HuH-7.5 (cell line): ENCODE measurements at places on chromosomes 13 and 19.

DNA sequence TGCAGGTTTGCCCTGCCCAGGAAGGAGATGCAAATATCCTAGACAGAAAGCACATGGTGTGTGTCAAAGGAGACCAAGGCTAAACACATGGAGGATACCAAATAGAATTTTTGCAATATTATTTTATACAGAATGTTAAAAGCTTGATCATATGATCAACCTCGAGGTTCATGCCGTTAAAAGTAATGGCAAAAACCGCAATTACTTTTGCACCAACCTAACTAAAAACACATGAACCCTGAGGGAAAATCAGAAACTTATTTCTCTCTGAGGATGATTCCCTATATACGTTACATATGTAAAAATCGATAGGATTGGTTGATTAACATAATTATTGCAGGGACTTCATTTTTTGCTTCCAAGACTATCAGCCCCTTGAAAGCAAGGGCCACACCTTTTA is 88.1 kb downstream of the MZT1 start:
- DNase-seq, result no peak

- no peak for DNase-seq
Measured at GRCh38 chr13:93290503-93290902, 63.9 kb downstream of the GPC6 start.

DNA sequence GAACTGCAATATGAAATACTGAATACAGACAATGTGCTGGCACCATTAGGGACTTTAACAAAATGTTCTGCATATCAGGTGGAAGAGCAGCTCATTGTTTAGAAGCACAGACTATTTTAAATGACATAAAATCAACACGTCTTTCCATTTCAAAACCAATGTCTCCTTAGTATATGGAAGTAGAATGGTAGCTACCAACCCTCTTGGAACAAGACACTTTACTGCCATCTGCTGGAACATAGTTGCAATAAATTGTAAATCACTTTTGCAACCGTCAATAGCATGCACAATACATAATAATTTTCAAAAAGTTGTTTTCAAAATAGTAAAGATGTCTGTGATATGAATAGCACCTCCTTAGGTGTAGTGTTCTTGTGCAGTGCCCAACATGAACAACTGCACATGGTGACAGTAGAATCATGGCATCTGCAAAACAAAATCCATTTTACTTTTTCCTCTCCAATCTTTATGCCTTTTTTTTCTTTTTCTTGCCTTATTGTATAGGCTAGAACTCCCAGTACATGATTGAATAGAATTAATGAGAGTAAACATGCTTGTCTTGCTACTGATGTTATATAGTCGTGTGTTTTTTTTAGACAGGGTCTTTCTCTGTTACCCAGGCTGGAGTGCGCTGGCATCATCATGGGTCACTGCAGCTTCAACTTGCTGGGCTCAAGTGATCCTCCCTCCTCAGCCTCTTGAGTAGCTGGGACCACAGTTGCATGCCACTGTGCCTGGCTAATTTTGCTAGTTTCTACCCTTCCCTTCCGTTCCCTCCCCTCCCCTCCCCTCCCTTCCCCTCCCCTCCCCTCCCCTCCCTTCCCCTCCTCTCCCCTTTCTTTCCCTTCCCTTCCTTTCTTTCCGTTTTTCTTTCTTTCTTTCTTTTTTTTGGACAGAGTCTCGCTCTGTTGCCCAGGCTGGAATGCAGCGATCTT is 7.8 kb upstream of the LYPD5 start:
- peak; percentile 19 for DNase-seq

DNA sequence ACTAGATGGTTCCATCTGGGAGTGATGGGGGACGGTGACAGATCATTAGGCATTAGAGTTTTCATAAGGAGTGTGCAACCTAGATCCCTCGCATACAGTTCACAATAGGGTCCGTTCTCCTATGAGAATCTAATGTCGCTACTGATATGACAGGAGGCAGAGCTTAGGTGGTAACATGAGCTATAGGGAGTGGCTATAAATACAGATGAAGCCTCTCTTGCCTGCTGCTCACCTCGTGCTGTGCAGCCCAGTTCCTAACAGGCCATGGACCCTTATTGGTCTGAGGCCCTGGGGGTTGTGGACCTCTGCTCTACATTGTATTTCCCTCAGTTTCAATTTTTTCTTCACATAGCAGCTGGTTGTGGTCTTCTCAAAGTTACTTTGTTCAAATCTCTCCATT is 56.5 kb downstream of the CDK8 start:
- DNase-seq, result no peak

DNA sequence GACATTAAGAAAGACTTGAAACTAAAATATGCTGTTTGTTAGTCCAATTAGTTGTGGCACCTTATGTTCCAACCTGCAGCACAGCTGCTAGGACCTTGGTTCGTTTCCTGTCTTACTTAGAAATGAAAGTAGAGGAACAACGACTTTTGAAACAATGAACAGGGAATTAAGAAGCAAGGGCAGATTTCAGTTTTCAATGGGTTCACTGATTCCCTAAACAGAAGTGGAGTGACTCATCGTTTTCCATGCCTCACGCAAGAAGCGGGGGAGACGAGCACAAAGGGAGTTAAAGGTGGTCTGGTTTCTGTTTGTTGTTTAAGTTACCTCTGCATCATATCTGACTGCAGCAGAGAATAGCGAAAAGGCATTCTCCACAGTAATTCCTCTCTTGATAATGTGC is 44.8 kb downstream of the PHF11 start:
- DNase-seq, result no peak

GRCh38 chr19:11234486-11235075 is 4.8 kb upstream of the ANGPTL8 start:
- no peak for DNase-seq

DNA sequence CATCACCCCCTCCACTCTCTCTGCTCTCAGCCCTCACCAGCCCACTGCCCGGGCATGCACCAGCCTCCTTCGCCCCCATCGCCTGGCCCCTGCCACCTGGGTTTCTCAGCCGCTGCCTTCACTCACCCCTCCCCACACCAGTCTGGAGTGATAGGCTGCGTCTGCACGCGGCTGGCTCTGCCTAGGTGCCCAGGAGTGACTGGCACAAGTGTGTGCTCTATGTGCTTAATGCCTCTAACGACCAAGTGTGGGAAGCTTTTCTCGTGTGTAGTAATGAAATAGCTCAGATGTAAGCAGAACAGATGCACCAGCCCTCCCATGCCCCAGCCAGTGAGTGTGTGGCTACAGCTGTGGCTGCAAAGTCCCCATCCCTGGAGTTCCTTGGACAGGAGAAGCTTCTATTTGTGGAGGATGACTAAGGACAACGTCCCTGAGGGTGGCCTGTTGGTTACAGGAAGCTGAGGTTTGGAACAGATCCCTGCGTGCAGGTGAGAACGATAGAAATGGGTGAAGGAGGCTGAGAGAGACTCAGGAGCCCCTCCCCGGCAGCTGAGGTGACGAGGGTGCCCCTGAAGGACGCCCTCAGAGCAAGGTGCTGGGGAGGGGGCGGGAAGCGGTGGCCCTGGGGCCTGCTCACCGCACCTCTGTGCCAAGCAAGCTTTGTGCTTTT is 35.6 kb downstream of the ATP11A start:
- no peak for DNase-seq

GRCh38 chr13:24091080-24091479 is 69.4 kb upstream of the SPATA13 start:
- no peak for DNase-seq

GRCh38 chr19:49515767-49516166 is 3.3 kb downstream of the FCGRT start:
- DNase-seq, result no peak

GRCh38 chr19:43607238-43608205 is 4.4 kb upstream of the SRRM5 start:
- no peak for DNase-seq

GRCh38 chr13:39415008-39415802 is 187.8 kb downstream of the LHFPL6 start:
- no peak for DNase-seq

GRCh38 chr13:28318496-28318895 is 176.4 kb downstream of the FLT1 start:
- no peak for DNase-seq

DNA sequence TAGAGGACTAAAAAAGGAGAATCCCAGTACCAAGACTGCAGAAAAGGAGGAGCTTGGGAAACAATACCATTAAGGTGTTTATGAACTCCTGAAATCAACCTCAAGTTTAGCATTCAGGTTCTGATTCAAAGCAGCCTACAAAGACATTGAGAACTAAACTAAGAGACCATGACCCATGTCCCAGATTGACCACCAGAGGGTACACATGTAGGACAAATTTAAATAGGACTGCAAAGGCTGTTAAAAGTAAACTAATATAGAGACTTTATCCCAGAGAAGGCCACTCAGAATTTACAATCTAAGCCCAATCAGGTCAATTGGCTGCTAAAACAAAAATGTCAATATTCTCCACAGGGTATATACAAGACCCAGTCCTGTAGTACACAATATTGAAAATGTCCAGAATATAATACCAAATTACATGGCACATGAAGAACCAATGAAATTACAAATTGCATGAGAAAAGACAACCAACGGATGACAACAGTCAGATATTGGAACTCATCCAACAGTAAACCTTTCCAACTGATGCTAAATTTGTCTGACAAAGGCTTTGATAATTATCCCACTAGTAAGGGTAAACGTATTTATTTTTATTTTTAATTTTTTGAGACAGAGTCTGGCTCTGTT is 682.4 kb downstream of the UQCRFS1 start:
- no peak for DNase-seq

DNA sequence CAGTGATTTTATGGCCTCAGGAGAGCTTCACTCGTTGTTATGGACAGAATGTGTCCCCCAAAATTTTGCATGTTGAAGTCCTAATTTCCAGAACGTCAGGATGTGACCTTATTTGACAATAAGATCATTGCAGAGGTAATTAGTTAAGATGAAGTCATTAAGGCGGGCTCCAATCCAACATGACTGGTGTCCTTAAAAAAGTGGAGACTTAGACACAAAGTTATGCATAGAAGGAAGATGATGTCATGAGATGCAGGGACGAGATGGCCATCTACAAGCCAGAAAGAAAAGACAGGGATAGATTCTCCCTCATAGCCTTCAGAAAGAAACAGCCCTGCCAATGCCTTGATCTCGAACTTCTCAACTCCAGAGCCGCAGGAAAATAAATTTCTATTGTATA is 25.8 kb upstream of the SPATA13 start:
- DNase-seq, result no peak

- no peak for DNase-seq
Measured at GRCh38 chr19:4064496-4065260, 2.0 kb downstream of the ZBTB7A start.

- no peak for DNase-seq
Measured at GRCh38 chr13:32951580-32951979, 64.6 kb upstream of the KL start.

- DNase-seq, result no peak
Measured at GRCh38 chr13:83150616-83151307, 731.5 kb downstream of the SLITRK1 start.

GRCh38 chr19:48342841-48343540 is 17.6 kb downstream of the EMP3 start:
- no peak for DNase-seq

GRCh38 chr13:21326155-21327031 is 132.7 kb downstream of the ZDHHC20 start:
- no peak for DNase-seq

GRCh38 chr13:98509271-98510155 is 67.4 kb downstream of the STK24 start:
- DNase-seq, result no peak

- DNase-seq, result no peak
Measured at GRCh38 chr13:51243832-51244231, 21.6 kb downstream of the FAM124A start.

GRCh38 chr13:26710166-26710565 is 50.4 kb downstream of the GPR12 start:
- no peak for DNase-seq

DNA sequence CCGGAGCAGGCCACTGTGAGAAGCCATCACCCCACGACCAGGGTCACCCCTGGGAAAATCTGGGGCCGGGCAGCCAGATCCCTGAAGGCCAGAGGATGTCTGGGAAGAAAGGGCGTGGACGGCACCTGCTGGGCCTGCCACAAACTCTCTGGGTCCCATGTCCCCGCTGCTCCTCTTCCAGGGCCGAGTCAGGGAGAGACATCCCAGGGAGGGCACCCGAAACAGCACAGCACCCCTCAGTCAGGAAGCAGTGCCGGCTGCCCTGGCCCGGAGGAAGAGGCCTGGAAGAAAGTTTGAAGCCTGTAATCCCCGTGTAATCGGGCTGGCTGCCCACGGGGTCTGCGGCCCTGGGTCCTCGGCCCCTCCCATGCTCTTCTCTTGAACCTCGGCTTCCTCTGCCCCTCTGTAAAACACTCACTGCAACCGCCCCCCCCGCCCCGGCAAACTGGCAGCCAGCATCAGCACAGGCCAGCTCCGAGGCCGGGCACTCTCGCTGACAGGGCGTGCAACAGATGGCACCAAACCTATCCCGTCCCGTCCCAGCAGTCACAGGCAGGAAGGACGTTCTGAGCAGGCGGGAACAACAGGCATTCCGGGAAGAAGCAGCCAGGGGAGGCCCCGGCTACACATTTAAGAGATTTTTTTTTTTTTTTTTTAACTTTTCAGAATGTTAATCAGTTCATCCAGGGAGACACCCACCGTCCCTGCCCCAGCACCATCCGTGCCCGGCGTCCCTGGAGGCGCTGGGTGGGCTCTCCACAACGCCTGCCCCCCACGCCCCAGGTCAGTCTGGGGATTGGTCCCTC is 1.5 kb downstream of the SBNO2 start:
- DNase-seq, result no peak

GRCh38 chr19:13056052-13056660 is 46.5 kb downstream of the LYL1 start:
- no peak for DNase-seq

GRCh38 chr13:76874479-76874878 is 11.7 kb downstream of the KCTD12 start:
- no peak for DNase-seq

GRCh38 chr19:3210347-3211017 is 14.0 kb upstream of the CELF5 start:
- DNase-seq, result peak; percentile 96

- no peak for DNase-seq
Measured at GRCh38 chr13:107067381-107067780, 499.4 kb upstream of the ARGLU1 start.

DNA sequence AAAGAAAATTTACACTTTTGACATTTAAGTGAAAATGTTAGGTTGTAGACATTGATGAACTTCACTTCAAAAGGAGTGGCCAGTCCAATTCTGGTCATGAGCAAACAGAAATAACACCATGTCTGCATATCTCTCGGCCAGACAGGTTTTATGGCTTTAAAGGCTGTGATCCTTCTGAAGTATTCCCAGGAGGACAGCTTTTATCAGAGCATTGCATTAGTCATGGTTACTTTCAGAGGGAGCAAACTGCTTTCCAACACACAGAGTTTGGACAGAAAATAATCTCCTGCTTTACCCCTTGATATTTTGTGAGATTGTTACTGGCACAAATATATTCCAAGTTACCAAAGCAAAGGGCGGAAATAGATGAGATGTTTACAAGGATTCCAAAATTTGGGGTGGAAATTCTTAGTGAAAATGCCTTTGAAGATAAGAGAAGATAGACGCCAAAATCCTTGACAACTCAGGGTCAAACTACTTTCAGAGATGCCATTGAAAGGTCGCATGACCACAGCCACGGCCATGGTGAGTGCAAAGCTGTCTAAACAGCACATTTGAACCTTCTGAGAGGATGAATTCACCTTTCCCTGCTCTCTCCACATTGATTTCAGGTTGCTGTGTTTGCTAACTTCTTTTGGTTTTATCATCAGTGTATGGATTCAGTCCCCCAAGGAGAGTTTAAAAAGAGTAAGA is 584.5 kb upstream of the SGCG start:
- no peak for DNase-seq

- no peak for DNase-seq
Measured at GRCh38 chr19:47540748-47541147, 25.9 kb upstream of the NAPA start.

GRCh38 chr19:48818234-48818820 is 7.5 kb upstream of the BCAT2 start:
- DNase-seq, result no peak

GRCh38 chr19:3019211-3019854 is 9.7 kb downstream of the TLE2 start:
- DNase-seq, result no peak
